ENCODE measurements at places on chromosomes 13 and 19.

- DNase-seq = no peak
These were observed 144.6 kb upstream of the SPACA7 start for GRCh38 chr13:112231451-112232083.

DNA sequence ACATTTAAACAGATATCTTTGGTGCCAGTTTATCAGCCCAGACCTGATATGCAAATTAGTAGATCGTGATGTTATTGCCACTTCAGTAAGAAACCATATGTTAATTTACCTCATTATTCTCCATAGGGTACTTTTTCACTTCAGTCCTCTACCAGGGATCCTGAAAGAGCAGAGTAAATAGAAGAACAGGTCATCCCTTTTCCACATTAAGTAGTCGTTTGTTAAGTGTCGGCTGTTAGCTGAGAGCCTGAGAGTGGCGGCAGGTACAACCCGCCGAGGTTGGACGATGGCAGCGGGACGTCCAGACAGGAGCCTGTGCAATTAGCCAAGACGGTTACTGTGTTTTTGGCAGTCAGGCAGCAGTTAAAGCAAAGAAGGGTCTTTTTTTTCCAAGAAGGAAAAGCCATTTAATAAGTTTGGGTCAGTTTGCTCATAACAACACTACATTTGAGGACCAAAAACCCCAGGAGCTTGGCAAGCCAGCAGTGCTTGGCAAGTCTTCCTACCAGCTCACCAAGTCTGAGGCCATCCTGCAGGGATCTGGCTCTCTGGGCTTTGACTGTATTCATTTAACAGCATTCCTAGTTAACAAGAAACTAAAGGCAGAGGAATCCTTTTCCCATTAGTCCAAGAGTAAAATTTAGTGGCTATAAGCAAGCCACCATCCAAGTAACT is 231.8 kb downstream of the SHISA2 start:
- DNase-seq = no peak

DNA sequence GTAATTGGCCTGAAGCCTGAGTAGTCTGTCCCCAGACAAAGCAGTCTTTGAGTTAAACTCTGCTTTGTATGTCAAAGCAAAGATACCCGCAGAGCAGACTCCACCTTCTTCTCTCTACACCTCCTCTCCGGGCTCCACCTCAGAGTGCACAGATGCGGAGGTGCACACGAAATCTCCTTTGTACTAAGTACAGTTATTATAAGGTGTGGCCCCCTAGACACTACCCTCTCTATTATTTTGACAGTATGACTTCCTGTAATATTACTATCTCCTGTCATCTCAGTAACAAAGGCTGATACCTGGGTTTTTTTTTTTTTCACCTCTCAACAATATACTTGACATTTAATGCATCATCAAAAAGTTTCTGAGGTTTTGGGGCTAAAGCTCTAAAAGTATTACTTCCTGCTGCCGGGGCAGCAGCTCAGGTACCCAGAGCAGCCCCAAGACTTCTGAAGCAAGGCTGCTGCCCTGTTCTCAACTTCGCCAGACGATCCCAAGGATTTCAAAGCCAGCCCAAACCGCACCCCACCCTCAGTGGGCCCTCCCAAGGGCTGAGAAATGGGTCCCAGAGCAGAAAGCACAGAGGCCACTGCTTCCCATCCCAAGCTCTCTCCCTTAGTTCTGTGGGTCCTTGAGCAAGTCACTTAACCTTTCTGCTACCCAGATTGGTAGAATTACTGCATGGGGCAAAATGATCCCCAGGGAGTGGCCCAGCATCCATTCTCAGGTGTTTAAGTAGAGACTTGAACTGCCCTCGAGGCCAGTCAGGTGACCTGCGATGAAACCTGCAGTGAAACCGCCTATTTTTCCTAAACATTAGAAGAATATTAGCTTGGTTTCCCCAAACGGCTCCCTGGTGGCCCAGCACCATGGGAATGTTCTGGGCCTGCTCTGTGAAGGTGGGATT is 180.6 kb downstream of the FOXO1 start:
- DNase-seq = no peak

DNA sequence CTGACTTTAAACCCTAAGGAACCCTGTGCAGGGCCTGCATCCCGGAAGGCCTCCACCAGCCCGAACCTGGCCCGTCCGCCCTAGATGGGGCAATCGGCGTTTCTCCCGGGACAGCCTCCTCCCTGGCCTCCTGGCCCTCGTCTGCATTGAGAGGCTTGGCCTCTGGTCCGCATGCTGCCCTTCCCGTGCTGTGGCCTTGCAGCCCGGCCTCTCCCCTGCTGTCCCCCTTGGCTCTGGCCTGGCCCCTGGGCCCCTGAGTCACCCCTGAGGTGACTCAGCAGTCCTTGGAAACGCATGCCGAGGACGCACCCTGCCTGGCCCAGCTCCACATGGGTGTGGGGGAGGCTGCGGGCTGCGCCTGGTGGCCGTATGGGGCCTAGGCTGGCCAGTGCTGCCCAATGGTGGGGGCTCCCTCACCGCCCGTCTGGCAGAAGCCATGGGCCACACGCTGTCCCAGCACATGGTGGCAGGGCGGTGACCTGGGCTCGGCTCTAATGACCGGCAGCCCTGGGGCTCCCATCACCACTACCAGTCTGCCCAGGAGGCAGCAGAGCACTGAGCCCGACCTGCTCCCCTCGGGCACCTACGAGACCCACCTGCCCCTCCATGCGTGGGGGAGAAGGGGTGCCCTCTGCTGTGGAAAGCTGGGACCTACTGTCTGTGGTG is 25.7 kb downstream of the SH3GL1 start:
- DNase-seq = no peak

- DNase-seq = no peak
These were observed 9.0 kb downstream of the MICU2 start for GRCh38 chr13:21594715-21595545.

DNA sequence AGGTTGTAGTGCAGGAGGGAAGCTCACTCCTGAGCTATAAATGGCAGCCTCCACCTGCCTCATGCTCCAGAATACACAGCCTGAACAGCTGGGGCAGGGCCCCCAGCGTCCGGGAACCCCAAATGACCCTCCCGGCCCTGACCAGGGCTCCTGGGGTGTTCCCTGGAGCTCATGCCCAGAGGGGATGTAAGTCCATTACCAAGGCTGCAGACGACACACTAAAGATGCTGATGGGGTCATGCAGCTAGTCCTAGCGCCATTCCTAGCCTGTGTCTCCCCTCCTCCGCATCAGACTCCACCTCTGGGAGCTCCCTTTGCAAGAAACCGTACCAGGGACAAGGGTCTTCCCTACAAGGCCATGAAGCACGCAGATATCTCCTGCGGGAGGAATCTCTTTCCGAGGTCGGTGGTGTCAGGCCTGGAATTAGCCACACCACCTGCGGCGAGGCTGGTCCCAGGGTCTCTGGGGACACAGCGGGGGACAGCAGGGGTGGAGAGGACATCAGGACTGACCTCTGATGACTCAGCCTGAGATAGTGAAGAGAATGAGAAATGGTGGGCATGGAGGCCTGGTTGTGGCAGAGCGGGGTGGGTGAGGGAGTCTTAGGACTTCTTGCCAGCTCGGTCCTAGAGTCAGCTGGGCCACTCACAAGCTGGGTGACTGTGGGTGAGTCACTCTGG is 11.9 kb upstream of the TPM4 start:
- no peak for DNase-seq

- DNase-seq = peak; percentile 81
These were observed 20.5 kb downstream of the CYTH2 start for GRCh38 chr19:48489608-48490216.

GRCh38 chr19:30046522-30046921 is 104.5 kb downstream of the URI1 start:
- DNase-seq = no peak

DNA sequence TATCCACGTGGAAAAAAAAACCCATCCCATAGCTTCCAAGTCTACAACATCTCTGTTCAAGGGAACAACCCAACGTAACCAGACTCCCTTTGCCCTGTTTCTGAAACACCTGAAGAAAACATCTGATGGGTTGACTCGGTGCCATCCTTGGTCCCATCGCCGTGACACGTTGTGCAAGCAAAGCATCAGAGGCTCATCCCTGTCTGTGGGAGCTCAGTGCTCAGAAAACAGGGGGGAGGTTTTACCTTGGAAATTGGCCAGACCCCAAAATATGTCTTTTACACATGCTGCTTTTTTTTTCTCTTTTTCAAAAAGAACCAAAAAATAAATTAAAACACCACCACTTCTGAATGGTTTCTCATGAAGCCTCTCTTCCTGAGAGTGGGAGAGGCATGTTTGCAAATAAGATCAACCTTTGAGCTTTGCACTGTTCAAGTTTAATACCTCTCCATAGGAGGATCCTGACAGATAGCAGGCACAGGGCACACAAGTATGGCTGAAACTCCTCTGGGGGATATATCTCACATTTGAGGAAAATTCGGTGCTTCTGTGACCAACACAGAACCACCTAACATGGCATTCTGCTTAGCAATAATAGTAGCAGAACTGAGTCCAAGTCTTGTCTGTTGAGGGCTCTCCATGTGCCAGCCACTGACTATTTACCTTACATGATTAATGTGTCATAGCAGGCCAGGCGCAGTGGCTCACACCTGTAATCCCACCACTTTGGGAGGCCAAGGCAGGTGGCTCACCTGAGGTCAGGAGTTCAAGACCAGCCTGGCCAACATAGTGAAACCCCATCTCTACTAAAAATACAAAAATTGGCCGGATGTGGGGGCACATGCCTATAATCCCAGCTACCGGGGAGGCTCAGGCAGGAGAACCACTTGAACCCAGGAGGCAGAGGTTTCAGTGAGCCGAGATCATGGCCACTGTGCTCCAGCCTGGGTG is 7.0 kb upstream of the PVR start:
- DNase-seq = no peak

GRCh38 chr19:9044449-9044848 is 34.2 kb upstream of the MUC16 start:
- no peak for DNase-seq

GRCh38 chr19:27777726-27778125 is 1435.2 kb downstream of the UQCRFS1 start:
- no peak for DNase-seq

GRCh38 chr13:70844391-70845108 is 736.3 kb upstream of the KLHL1 start:
- DNase-seq = no peak

GRCh38 chr13:83221813-83222241 is 660.4 kb downstream of the SLITRK1 start:
- DNase-seq = no peak

- DNase-seq = no peak
These were observed 99.8 kb downstream of the CRYL1 start for GRCh38 chr13:20425819-20426219.

- peak; percentile 68 for DNase-seq
These were observed 36.1 kb downstream of the ACTN4 start for GRCh38 chr19:38683393-38684077.

DNA sequence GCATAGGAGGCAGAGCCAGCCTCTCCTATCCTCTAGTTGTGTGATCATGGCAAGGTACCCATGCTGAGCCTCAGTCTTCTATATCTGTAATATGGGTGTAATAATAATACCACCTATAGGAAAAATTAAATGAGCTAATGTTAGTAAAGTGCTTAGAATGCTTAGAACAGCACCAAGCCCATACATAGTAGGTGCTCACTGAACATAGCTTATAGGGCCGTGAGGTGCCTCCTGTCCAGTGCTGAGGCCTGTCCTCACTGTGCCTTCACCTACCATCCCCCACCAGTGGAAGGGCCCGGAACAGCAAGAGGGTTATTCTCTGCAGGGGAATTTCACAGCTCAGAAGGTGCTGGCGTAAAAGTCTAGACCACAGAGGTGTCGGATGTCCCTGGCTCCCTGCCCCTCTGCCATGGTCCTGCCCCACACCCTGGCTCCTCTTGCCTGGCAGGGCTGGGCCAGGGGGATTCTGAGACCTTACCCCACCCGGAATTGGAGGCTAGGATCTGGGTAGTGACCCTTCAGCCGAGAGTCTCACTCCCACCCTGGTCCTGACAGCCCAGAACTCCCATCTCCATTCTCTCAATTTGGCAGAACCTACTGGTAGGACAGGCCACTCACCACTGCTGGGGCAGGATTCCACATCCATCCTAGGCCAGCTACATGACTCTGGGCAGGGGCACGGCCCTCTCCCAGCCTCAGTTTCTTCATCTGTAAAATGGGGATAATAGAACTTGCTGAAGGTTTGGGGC is 2.2 kb upstream of the SCN1B start:
- DNase-seq = no peak

DNA sequence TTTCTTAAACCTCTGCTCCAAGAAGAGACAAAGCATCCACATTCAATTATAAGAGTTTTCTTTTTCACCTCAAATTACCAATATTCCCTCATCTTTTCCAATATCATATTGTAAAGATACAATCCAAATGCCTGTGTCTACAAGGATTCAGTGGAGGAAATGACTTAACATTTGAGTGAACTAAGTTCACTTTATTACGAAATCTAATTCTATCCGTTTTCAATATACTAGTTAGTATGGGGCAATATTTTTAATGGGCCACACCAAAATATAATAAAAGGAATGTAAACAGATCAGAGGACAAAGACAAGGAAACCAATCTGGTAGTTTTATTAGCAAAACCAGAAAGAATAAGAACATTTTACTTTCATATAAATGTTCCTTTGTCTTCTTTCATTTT is 136.0 kb downstream of the DCLK1 start:
- DNase-seq = no peak

- DNase-seq = no peak
These were observed 220.4 kb upstream of the SOX1 start for GRCh38 chr13:111846391-111847159.

DNA sequence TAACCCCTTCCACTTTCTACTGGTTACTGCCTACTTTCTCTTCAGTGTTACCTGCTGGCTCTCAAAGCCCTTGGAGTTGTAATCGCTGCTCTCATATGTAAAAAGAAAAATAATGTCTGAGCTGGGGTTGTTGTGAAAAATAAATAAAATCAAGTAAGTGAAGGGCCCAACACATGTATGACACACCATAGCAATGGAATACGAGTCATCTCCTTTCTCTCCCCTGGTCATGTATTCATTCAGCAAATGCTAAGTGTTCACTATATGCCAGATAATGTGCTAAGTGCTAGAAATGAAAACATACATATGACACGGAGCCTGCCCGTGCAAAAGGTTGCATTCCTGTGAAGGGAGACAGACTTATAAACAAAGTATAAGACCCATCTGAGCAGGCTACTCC is 535.0 kb downstream of the RFC3 start:
- no peak for DNase-seq

- DNase-seq = no peak
These were observed 10.2 kb downstream of the PPP2R1A start for GRCh38 chr19:52200044-52200443.
